ENCODE measurements at places on chromosomes 4 and X.

- DNase-seq = peak; percentile 79
These were observed 76.2 kb upstream of the TEX13D start for GRCh38 chrX:124256216-124256615.

- peak; percentile 71 for DNase-seq
These were observed 170.5 kb downstream of the SLC39A8 start for GRCh38 chr4:102174719-102175189.

GRCh38 chr4:44996276-44996845, 270.0 kb upstream of the GNPDA2 start:
- no peak for DNase-seq

GRCh38 chr4:169565606-169566005, 46.8 kb downstream of the NEK1 start:
- DNase-seq = no peak

GRCh38 chr4:185134307-185134869, 8.7 kb upstream of the SLC25A4 start:
- DNase-seq = no peak

GRCh38 chr4:1219566-1219950, 29.4 kb downstream of the CTBP1 start:
- no peak for DNase-seq

DNA sequence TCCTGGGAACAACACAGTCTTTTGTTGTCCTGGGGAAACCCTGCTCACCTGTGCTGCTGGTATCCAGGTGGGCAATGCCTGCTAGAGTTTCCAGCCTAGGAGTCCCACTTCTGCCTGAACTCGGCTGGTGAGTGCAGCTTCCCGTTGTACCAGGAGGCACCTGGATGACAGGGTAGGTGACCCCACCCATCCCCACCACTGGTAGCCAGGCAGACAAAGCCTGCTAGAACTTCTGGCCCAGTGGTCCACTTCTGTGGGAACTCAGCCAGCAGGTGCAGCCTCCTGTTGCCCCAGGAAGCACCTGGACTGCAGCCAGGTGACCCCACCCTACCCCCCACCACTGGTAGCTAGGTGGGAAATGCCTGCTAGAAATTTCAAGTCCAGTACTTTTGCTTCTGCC, 9.7 kb upstream of the TCEAL2 start:
- DNase-seq = no peak

GRCh38 chr4:183321079-183321478, 1.0 kb upstream of the CLDN22 start:
- DNase-seq = no peak

GRCh38 chr4:128796934-128797333, 12.6 kb upstream of the JADE1 start:
- no peak for DNase-seq

DNA sequence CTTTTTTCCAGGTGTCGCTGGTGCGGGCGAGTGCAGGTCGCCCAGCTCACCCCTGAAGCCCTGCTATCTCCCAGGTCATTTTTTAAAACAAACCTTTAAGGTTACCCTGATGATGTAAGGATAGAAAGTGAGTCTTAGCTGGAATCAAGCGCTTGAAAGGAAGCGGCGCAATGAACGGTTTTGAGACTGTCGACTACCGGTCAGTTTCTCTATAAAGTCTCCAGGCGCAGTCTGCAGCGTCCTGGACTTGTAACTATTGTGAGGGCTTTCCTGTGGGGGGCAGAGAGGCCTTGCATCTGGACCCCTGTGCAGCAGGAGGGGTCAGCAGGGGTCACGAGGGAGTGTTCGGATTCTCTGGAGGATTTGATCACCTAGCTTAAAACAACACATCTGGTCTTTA, 1.6 kb downstream of the KIT start:
- no peak for DNase-seq

- no peak for DNase-seq
These were observed 18.6 kb downstream of the FAM9A start for GRCh38 chrX:8782595-8782994.

DNA sequence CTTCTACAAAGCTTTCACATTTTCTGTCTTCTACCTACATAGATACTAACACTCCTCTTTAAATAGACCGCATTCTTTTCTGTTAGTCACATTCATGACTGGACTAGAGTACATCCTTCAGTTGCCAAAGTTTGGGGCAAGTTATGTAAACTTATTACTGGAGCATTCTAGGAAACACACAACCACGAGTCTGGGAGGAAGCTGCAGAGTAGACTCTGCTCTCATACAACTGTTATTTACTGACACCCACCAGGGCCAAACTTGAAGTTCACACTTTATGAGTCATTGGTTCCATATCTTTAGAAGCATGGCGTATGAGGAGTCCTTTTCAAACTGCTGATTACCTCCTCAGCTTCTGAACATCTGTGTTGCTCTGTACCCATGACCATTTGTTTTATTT, 87.0 kb downstream of the RNF150 start:
- peak; percentile 96 for DNase-seq

GRCh38 chrX:72280321-72280845, 3.3 kb upstream of the RPS4X start:
- DNase-seq = no peak

GRCh38 chrX:22652596-22652995, 347.2 kb upstream of the DDX53 start:
- DNase-seq = no peak

- no peak for DNase-seq
These were observed 8.3 kb upstream of the FGFBP2 start for GRCh38 chr4:15971068-15971801.

DNA sequence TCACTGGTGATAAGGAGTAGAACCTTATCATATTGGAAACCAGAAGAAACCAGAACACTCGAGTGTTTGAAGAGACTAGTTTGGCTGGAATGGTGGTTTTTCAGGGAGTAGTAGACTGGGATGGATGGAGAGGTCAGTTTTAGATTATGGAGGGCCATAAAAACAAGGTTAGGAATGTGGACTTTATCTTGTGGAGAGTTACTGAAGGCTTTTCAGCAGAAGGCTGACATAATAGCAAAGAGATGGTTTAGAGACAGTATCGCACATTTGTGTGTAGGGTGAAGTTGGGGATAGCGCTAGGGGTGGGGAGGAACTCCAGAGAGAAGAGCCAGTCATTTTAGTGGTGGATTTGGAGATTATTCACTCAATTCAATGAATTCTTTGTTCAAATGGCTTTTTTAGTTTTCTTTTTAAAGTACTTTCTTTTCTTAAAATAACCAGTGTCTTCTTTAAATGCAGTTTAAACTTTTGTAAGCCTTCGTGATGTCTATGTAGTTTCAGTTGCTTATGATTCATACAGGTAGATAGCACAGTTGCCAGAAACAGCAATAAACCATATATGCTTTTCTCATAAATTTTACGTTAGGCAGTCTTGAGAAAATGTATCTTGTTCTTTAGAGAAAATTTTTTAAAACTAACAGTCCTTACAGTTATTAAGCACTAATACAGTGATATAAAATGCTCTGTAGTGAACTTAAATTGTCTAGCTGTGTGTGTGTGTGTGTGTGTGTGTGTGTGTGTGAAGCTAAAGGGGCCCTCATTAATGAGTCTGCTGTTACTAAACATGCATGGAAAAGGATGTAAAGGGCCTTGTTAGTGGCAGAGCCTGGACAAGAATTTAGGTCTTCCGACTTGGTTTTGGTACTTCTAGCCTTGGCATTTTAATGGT, 3.8 kb downstream of the ARHGAP10 start:
- no peak for DNase-seq

- no peak for DNase-seq
These were observed 42.8 kb upstream of the PRKG2 start for GRCh38 chr4:81257816-81258215.

GRCh38 chr4:2250357-2251072, 8.6 kb upstream of the HAUS3 start:
- no peak for DNase-seq

DNA sequence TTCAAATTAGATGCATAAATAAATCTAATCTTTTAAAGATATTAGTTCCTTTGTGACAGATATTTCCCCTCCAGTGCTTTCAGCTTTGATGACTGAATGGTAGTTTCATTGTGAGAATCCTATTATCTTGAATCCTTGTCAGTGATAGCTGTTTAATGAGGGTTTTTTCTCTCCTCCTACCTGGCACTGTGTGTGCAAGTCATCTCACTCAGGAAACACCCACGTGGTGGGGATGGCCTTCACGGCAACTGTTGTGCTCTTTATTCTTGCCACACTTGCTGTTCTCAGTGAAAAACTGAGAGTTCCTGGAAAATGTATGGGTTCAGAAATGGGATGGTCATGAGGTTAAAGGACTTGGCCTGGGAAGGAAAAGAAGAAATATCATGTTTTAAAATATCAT, 129.9 kb downstream of the SPRY1 start:
- no peak for DNase-seq

- no peak for DNase-seq
These were observed 70.0 kb downstream of the CAPN6 start for GRCh38 chrX:111200327-111200726.

DNA sequence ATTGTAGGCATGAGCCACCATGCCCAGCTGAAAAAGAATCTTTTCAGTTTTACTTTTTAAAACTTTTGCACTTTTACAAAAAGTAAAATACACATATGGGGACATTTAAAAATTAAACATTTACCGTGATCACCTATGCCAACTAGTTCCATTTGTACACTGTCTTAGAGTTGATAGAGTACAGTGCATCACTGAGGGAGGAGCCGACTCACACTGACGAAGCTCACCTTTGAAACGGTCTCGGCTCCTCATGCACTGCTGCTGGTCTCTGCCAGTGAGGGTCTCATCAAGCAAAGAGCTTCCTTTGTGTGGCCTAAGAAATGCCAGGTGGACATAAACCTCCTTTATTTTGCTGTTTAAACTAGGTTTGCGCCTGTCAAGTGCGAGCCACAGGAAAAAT, 50.0 kb downstream of the GRK4 start:
- DNase-seq = no peak

- DNase-seq = no peak
These were observed 1.7 kb upstream of the CNOT6L start for GRCh38 chr4:77820649-77821561.

DNA sequence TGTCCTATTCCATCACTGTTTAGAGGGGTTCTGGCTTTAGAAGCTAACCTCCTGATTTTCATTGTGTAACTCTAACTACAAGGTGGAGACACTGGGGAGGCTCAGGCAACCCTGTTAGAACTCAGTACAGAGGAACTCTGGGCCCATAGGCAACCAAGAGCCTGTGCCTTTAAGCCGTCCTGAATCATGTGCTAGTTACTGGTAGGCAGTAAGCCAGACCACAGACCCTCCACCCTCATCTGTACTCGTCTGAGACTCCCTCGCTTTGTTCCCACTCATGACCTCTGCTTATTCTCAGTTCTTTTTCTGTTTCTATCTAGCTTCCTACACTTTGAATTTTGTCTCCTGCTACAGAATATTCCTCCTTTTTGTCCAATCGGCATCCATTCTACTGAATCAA, 31.4 kb downstream of the TBC1D1 start:
- DNase-seq = no peak

GRCh38 chr4:53629296-53629695, 38.0 kb upstream of the LNX1 start:
- DNase-seq = no peak

- no peak for DNase-seq
These were observed 24.6 kb downstream of the PAGE4 start for GRCh38 chrX:49853661-49854060.

DNA sequence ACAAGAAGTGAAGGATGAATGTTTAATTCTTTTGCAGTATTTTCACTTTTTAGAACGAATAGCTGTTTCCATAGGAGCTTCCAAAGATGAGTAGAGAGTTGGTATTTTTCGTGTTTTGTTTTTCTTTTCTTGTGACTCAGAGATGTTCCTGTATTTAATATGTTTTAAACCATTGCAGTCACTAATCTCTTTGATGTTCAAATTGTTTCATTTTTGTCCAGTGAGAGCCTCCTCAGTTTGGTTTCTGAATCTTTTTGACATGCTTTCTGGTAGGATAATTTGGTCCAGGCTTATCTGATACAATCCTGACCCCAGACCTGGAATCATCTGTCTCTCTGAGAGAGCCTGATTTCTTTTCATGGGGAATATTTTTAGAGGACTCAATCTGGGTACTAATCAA, 41.6 kb downstream of the BEX3 start:
- no peak for DNase-seq

DNA sequence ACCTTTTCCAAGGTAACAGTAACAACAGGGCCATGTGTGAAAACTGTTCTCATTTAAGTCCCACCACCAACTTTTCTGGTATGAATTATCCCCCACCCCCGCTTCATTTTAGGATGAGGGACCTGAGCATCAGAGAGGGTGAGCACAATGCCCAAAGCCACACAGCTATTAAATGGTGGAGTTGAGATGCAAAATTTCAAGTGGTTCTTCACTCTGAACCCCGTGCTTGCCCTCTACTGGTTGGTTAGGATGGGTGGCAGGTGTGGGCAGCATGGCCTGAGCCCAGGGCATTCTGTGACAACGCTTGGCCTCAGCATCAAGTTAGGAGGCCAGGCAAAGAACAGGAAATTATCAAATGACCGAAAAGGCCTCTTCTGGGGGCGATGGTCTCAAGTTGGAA, 33.5 kb downstream of the MED28 start:
- no peak for DNase-seq

GRCh38 chr4:145380123-145380522, 101.5 kb upstream of the SMAD1 start:
- DNase-seq = no peak

DNA sequence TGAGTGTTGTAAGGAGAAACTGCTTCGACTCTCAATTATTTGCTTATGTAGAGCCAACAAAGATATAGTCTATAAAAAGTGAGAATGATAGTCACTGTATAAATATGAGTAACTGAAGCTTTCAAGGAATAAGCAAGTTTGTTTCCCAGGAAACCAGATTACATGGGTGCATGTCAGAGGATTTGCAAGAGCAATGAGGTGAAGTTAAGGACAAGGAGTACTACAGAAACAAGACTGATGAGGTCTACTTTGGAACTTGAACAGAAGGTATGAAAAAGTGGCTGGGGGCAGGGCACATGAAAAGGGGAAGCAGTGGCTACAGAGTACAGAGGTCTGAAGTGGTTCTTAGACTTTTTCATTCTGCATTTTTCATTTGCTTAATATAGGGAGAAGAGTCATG, 321.0 kb upstream of the CXXC4 start:
- no peak for DNase-seq

DNA sequence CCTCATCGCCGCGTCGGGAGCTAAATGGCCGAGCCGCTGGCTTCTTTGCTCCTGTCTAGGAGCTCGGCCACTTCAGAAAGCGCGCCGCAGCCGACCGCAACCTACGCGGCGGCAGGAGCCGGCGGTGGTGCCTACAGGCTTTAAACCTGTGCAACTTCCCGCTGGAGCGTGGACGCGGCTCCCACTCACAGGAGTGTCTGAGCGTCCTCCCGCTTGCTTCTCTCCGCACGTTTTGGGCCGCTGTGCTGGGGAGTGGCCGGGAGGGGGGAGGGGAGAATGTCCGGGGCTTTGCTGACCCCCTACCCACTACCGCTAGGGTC, 1.0 kb downstream of the NHSL2 start:
- DNase-seq = no peak

DNA sequence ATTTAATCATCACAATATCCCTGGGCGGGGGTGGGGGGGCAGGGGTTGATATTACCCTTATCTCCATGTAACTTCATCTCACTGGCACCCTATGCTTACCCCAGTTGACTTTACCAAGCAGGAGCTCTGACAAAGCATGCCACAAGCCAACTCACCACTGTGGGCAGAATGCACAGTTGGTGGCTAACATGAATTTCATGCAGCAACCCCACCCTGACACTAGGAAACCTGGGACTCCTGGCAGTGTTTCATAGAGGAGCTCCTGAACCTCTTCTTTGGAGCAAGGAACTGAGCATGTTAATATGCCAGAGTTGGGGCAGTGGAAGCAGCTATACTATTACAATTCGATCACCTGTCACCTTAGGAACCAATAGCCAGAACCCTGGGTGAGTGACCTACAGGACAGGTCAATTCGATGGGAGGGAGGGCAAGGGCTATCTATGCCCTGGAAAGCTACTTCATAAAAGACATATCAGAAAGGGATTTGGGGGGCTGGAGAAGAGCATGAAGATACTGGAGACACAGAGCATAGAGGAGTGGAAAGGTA, 97.2 kb upstream of the ACSL4 start:
- DNase-seq = no peak

Measured in BJ (cell line).